ENCODE measurements at places on chromosomes 13 and 19.

DNA sequence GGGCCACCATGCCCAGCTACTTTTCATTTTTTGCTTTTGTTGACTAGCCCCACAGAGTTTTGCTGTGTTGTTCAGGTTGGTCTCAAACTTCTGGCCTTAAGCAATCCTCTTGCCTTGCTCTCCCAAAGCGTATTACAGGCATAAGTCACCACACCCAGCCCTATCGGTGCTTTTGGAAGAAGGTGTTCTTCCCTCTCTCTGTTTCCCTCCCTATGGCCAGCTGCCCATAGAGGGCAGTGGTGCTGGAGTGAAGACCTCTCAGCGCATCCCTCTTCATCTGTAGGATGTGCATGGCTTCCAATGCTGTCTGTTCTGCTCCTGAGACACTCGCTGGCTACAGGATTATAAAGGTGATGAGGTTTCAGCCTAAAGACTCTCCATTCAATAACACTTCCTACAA, 1.3 kb upstream of the CD22 start:
- no peak for DNase-seq

DNA sequence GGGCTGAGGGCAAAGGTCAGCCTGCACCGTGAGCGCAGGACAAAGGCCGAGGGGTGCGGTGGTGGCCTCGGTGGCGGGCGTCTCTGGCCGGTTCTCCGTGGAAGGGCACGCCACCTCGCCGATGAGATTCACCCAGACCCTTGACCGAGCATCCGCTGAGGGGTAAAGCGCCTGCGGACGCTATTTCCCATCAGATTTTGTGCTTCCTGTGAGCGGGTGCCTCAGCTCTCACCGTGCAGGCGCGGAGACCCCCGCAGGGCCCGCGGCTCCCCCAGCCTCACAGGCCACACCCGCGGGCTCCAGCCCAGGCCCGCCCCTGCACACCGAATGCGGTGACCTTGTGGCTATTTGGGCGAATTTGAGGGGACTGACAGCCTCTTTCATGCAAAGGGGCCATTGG, 348.0 kb downstream of the TEX29 start:
- DNase-seq, result no peak

DNA sequence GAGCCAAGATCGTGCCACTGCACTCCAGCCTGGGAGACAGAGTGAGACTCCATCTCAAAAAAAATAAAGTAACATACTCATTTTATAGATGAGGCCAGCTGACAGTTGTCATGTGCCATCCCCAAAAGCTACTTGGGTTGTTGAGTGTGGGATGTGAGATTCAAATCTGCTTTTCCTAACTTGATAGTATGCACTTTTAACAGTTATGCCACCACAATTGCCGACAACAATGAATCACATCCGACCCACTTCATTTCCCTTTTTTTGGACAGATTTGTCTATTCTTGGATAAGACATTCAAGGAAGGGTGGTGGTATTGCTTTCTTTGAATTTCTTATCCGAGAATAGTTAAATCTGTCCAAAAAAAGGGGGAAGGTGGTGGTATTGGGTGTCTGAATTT, 16.3 kb upstream of the DNMT1 start:
- no peak for DNase-seq

DNA sequence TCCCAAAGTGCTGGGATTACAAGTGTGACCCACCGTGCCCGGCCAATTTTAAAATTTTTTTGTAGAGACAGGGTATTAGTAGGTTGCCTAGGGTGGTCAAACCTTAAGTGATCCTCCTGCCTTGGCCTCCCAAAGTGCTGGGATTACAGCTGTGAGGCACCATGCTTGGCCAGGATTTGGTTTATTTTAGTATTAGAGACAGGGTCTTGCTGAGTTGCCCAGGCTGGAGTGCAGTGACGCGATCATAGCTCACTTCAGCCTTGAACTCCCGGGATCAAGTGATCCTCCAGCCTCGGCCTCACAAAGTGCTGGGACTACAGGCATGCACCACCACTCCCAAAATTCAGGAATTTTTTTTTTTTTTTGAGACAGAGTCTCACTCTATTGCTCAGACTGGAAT, 5.4 kb upstream of the ZNF414 start:
- DNase-seq, result no peak

- DNase-seq, result no peak
Observed at GRCh38 chr19:7874076-7874896, at the start of gene PRR36. TSS of gene PRR36 (minus strand) at chr19:7874390. CDS start at chr19:7873689, 701 bp downstream.

DNA sequence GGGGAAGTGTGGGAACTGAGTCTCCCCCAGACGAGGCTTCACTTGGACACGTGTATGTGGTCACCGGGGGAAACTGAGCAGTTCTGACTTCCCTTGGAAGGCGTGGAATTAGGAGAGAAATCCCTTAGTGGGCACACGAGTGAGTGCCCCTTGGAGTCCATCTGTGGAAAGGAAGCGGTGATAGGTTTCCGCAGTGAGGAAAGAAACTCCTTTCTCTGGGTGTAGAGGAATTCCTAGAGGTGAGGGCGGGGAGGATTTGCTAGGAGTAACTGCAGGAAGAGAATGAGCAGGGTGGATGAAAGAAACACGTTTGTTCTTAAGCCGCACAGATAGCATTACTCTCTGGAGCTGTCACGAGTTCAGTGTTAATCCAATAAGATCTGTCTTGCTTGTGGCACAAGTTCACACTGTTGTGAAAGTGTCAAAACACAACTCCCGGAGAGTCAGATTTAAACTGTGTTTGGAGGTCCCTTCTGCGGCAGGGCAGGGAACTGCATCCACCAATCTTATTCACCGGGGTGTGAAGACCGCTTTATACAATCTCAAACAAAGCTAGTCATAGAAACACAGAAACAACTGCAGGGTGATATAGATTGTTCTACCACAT, 1.2 kb downstream of the KL start:
- no peak for DNase-seq

DNA sequence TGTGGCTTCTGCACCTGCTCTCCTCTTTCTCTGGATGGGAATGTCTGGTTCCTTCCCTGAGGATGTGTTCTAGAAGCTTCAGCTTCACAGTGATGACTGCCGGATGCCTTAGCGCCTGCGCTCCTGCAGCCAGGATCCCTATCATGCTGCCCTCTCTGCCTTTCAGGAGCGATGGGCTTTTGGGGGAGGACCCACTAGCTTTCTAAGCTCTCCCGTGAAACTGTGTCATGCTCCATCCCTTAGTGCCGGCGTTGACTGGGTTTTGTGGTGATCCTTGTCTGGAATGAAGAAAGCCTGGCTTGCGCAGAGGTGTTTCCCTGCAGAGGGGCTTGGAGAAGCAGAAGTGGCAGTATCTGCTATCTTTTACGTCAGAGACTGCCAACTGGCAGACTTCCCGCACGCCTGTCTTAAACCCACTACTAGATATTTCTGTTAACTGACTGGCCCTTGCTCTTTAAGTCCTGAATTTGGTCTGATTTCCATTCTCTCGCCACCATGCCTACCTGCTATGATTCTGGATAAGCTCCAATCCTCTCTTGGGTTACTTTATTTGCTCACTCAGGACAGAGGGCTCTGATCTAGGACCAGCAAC, 3.8 kb upstream of the KMT2B start:
- no peak for DNase-seq

GRCh38 chr13:62512194-62513141, 1096.8 kb upstream of the PCDH20 start:
- DNase-seq, result no peak

- DNase-seq, result peak; percentile 74
Observed at GRCh38 chr19:42108527-42109389, 23.5 kb downstream of the POU2F2 start.

DNA sequence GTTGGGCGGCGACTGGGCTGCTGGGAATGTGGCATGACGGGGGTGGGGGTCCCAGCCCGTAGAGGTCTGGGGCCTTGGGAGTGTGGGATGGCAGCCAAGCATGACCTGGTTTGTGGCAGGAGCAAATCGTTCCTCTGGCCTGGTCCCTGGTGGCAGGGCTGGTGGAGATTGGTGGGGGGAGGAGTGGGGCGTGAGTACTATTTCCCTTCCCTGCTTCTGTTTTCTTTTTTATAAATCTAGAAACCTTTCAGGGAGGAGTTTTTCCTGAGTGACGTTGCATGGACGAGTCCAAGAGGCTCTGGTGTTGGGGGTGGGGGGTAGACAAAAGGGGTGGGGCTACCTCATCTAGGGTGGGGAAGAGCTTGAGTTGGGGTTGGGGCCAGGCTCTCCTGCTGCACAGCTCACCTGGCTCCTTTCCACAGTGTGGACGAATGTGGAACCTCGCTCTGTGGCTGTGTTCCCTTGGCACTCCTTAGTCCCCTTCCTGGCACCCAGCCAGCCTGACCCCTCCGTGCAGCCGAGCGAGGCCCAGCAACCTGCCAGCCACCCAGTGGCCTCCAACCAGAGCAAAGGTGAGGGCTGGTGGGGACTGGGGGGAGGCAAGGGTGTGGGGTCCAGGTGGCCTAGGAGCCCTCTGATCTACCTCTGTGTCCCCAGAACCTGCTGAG, 15.4 kb upstream of the PRR19 start:
- DNase-seq, result no peak

- no peak for DNase-seq
Observed at GRCh38 chr19:31906111-31906871, 439.1 kb upstream of the ZNF507 start.

DNA sequence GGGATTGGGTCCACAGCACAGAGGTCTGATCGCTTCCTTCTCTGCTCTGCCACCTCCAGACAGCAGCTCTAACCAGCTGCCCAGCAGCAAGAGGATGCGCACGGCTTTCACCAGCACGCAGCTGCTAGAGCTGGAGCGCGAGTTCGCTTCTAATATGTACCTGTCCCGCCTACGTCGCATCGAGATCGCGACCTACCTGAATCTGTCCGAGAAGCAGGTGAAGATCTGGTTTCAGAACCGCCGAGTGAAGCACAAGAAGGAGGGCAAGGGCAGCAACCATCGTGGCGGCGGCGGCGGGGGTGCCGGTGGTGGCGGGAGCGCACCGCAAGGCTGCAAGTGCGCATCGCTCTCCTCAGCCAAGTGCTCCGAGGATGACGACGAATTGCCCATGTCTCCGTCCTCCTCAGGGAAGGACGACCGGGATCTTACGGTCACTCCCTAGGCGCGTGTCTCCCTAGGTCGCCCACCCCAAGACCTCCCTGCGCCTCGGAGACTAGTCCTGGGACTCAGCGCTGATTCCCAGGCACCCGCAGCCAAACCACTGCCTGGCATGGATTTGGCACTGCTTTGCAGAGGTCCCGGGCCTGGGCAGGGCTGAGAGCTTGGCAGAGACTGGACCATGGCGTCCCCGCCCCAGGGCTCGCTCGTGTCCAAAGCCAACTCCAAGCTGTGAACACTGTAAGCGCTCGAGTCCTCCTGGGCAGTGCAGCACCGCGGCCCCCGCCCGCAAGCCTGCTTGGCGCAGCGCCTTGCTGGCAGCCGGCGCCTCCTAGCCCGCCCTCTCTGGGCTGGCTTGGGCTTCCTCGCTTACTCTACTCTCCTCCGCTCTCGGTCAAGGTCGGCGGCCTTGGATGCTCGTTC, 1.5 kb downstream of the GSX1 start:
- no peak for DNase-seq

- no peak for DNase-seq
Observed at GRCh38 chr19:22472180-22472637, 50.1 kb upstream of the ZNF98 start.

DNA sequence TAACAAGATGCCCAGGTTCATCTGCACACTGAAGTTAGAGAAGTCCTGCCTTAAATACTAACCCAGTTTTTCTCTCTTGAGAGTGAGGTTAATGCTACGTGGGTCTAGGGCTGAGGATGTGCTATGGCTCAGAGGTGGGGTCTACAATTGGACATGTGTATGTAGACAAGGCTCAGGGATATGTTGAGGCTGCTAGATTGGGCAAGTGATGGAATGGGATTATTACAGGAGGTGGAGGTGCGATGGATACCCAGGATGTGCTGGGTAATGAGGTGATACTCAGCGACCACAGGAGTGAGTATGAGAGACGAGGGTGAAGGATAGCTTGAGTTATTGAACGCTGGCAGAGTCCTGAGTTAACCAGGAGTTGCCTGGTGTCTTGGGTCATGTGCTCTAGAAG, 38.1 kb downstream of the PPP2R1A start:
- no peak for DNase-seq

- DNase-seq, result no peak
Observed at GRCh38 chr13:97274829-97275649, 52.9 kb downstream of the MBNL2 start.

DNA sequence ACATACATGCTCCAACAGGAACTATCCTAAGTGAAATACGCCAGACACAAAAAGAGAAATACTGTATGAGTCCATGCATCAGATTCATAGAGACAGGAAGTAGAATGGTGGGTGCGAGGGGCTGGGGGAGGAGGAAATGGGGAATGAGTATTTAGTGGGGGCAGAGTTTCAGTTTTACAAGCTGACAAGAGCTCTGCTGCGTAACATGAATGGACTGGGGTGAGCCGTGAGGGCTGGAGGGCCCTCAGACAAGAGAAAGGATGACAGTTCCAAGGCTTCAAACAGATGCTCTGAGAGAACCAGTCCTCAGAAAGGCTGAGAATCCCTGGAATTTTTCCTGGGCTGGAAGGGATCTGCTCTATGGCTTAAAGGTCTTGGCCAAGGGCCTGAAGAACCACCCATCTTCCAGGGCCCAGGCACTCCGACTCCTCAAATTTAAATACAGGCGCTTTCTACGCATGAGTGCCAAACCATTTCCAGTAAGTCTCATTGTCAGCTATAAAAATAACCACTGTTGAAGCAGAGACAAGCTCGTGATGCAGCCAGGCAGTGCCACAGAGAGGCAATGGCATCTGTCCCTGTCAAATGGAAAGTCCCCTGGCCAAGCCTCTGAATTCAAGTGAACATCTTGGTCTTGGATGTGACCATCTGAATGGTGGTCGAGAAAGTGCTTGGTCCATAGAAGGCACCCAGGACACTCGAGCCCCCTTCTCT, 17.5 kb downstream of the KLF2 start:
- DNase-seq, result no peak

GRCh38 chr13:51742611-51743010, 61.4 kb downstream of the DHRS12 start:
- no peak for DNase-seq

DNA sequence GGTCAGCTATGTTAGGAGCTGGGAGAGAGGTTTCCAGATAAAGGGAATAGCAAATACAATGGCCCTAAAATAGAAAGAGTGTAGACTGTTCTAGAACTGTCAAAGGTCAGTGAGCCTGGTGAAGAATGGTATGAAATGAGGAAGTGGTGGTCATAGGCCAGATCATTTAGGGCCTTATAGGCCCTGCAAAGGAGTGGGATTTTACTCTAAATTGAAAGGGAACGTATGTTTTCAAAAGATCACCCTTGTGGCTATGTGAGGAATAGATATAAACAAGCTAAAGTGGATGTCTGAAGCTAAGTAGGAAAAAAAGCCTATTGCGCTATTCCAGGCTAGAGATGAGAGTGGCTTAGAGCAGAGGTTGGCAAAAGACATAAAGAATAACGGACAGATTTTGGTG, 70.7 kb upstream of the TDRD3 start:
- no peak for DNase-seq

- DNase-seq, result no peak
Observed at GRCh38 chr19:40594657-40595091, 6.5 kb upstream of the LTBP4 start.
